MM.1S (cell line): ENCODE measurements at places on chromosomes 6 and 20.

- no peak for DNase-seq
These were observed 1.4 kb upstream of the EEF1A2 start for GRCh38 chr20:63500151-63500901.

DNA sequence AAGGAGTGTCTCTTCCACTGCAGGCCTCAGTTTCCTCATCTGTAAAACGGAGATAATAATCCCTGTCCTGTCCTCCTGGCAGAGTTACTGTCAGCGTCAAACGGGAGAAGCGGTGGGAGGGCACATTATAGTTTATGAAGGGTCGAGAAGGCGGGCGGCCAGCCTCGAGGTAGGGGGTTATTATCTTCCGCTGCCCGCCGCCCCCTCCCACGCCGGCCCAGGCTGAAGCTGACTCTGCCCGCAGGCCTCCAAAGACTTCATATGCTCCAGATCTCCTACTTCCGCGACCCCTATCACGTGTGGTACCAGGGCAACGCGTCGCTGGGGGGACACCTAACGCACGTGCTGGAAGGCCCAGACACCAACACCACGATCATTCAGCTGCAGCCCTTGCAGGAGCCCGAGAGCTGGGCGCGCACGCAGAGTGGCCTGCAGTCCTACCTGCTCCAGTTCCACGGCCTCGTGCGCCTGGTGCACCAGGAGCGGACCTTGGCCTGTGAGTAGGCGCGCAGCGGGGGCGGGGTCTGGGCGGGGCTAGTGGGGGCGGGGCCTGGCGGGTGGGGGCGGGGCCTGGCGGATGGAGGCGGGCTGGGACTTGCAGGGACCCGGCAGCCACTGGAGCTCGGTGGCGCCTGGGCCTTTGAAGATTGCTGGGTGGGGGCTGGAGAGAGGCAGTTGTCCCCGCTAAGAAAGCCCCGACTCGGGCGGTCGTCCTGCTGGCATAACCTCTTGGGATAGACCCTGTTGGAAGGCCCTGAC is 2.8 kb downstream of the PROCR start:
- no peak for DNase-seq

DNA sequence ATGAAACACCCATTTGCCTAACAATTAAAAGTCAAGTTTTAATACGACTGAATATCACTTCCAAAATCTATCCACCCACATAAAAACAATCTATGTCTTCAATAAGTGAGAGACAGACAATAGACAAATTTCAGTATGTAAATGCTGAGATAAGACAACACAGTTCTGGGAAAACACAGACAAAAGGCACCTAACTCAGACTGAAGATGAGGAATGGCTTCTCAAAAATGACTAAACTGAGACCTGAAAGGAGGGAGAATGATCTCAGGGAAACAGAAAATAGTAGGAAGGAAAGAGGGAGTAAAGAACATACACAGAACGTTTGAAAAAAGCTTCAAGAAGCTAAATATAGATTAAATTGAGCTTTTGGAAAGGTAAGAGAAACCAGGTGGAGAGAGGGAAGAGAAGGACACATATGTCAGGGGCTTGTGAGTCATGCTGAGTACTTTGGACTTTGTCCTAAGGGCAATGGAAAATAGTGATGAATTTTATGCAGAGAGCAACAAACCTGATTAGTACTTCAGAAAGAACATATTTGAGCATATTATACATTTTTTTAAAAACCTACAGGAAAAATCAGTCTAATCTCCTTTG is 16.1 kb downstream of the LMBRD1 start:
- DNase-seq, result no peak

DNA sequence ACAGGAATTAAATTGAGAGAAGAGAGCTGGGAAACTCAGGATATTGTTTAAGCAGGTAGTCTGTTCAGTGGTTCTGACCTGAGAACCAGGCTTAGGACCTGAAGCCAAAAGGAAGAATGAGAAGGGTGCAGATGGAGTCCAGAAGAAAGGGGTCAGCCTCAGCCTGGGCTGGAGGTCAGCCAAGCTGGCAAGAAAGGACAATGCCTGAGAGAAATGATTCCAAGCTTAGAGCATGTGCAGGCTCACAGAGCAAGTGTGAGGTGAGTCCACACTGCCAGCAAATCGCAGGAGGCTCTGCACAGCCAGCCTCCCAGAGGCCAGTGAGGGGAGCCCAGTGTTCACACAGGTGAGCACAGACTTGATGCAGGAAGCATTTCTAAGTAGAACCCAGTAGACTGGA is 47.3 kb downstream of the DAAM2 start:
- no peak for DNase-seq

DNA sequence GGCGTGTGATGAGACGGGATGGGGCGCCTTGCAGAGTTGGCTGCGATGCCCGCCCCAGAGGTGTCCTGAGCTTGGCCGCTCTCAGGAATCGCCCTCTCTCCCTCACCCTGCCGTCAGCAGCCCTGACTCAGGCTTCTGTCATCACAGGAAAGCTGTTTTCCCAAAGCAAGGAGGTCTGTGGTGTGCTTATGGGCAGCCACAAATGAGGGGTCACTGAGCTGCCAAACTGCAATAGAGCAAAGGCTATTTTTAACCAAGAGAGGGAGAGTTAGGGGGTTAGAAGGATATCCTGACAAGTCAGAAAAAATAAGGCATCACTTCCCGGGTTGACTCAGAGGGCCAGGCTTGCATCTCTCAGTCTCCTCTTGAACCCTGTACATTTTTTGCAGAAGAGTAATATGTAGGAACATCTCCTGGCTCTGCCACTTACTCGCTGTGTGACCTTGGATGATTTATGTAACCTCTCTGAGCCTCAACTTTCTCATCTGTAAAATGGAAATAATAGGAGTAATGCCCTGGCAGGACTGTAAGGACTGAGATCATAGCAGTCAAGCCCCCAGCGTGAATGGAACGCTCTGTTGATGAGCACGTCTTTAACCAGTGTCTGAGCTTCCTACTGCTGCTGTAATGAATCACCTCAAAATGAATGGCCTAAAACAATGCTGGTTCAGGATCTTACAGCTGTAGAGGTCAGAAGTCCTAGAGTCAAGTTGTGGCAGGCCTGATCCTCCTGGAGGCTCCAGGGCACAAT is 181.9 kb downstream of the NFATC2 start:
- no peak for DNase-seq

DNA sequence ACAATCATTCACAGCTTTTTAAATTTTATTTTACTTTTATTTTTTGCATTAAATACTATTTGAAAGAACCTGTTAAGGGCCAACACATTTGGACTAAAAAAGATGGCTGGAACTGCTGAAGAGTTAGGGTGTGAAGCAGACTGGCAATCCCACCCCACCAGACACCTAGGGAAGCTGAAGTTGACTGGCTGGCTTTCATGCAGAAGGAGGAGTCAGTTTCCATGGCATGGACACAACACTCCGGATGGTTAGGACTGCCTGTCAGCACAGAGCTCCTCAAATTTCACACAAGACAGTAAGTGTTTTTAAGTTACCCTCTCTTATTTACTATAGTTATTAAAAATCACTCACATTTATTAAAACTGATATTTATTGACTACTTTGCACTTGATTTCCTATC is at the start of gene ANKRD66:
Gene ANKRD66 (plus strand): TSS at position 238 of the 400 bp plus-strand sequence. CDS start 5,016 bp downstream, outside the sequence.
- no peak for DNase-seq

GRCh38 chr20:33282991-33283555 is at the start of gene BPIFB1:
Gene BPIFB1 (plus strand): TSS chr20:33283214. CDS start chr20:33286074, 2,860 bp downstream.
- no peak for DNase-seq

DNA sequence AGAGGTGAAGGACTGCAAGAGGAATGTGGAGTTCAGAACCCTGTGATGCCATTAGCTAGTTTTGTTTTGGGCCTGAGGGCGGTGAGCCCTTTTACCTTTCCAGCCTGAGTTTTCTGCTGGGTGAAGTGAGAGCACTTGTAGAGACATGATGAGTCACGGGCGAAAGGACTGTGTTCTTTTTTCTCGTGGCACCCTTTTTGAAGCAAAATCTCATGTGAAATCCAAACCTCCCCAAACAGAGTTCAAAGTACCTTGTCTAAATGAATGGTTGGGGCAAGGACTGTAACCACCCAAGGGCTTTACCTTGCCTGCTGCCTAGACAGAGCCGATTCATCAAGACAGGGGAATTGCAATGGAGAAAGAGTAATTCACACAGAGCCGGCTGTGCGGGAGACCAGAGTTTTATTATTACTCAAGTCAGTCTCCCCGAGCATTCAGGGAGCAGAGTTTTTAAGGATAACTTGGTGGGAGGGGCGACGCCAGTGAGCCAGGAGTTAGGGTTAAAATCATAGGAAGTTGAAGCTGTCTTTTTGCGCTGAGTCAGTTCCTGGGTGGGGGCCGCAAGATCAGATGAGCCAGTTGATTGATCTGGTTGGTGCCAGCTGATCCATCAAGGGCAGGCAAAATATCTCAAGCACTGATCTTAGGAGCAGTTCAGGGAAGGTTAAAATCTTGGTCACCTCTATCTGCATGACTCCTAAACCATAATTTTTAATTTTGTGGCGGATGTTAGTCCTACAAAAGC is 25.8 kb downstream of the SAMD5 start:
- no peak for DNase-seq

DNA sequence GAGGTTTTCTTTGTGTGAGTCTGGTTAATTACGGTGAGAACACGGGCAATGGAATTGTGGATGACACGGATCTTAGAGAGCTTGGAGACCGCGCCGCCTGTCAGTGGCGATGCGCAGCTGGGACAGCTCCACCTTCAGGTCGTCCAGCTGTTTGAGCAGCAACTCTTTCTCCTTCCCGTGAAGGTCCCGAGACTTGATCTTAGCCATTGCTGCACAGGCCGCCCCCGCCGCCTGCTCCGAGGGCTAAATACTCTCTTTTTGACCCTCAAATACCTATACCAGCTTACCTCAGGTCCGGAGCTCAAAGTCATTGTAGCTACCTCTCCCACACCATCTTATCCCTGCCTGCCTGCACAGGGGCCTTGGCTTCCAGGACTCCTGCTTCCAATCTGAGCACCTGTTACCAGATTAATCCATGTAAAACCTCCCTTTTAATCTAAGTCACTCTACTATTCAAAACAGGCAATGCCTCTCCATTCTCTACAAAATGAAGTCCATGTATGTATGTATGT is 100.2 kb downstream of the PREP start:
- no peak for DNase-seq

GRCh38 chr6:80161434-80161833 is 55.0 kb downstream of the BCKDHB start:
- DNase-seq, result no peak

- no peak for DNase-seq
These were observed 8.8 kb upstream of the MUC21 start for GRCh38 chr6:30974490-30975252.

- no peak for DNase-seq
These were observed 27.5 kb downstream of the TGM2 start for GRCh38 chr20:38137441-38138037.

DNA sequence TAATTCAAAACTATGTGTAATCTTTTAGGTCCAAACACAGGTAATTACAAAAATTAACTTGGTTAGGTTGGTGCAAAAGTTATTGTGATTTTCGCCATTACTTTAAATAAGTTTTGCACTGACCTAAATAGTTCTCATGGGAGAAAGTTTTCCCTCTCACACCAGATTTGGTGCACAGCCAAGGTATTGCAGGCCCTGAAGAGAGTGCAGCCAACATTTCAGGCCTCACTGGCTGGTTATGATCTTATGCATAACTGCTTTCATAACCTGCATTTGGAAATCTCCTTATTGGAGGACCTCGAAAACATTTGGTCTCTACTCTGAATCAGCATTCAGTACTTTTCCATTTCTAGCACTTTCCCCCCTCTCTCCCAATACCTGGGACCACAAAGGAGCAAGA is 993.1 kb upstream of the MANEA start:
- no peak for DNase-seq

DNA sequence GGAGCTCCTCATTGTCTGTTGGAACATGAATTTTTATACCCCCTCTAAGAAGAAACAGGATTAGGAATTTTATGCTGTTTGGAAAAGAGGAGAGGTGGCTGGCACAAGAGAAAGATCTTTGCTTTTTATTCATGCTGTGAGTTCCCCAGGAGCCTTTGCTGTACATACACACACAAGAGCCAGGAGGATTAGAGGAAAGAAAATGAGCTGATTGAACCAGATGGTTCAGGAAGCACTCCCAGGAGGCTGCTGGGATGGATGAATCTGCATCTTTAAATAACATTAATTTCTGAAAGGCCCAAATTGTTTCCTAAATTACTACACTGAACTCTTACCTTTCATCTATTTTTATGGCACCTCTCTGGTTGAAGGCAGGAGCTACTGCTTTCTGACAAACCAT is 20.1 kb upstream of the TCP11 start:
- DNase-seq, result no peak

- no peak for DNase-seq
These were observed 15.1 kb upstream of the ZNF217 start for GRCh38 chr20:53608456-53609452.

DNA sequence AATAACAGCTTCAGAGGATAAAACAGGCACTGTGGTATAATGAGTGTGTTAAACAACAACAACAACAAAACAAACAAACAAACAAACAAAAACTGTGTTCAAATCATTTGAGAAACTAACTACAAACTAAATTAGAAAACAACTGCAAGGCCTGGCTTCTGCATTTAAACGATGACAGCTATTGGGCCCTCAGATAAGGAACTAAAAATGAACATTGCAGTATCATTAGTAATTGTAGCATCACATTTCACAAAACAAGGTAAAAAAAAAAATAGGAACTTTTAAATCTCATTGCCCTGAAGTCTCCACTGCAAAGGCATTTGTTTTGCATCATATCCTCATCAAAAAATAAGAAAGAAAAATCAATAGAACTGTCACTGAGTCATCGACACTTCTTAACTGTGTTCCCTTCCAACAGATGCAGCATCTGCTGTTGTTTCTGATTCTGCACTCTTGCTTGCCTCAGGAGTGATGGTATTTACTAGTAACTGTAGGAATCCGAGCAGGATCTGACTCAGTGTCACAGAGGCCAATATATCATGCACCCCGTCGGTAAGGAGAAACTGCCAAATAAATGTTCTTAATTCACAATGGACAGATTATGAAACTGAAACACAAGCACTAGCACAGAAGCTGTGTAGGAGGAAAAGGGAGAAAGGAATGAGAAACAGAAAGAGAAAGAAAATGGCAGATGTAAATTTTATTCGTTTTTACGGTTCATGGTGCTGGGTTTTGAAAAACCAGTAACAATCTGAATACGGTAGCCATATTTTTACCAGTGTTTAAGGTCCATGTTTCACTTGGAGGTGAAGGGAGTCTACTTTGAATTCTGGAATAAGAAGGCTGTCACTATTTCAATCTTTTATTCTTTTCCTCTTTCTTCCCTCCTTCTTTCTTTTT is 365.7 kb upstream of the EPHA7 start:
- DNase-seq, result no peak

DNA sequence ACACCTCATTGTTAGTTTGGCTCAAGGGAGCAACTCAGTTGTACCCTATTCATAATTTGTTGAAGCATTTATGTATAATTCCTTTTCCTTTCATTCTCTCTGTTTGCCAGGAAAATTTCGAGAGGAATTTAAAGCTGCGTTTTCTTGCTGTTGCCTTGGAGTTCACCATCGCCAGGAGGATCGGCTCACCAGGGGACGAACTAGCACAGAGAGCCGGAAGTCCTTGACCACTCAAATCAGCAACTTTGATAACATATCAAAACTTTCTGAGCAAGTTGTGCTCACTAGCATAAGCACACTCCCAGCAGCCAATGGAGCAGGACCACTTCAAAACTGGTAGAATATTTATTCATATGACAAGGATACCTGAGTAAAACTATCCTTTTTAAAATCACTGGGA is 45.2 kb upstream of the GFRAL start:
- DNase-seq, result no peak

- DNase-seq, result no peak
These were observed 10.5 kb downstream of the DUSP22 start for GRCh38 chr6:302760-303159.
